HepG2 (cell line): ENCODE measurements at places on chromosomes 2 and 18.

DNA sequence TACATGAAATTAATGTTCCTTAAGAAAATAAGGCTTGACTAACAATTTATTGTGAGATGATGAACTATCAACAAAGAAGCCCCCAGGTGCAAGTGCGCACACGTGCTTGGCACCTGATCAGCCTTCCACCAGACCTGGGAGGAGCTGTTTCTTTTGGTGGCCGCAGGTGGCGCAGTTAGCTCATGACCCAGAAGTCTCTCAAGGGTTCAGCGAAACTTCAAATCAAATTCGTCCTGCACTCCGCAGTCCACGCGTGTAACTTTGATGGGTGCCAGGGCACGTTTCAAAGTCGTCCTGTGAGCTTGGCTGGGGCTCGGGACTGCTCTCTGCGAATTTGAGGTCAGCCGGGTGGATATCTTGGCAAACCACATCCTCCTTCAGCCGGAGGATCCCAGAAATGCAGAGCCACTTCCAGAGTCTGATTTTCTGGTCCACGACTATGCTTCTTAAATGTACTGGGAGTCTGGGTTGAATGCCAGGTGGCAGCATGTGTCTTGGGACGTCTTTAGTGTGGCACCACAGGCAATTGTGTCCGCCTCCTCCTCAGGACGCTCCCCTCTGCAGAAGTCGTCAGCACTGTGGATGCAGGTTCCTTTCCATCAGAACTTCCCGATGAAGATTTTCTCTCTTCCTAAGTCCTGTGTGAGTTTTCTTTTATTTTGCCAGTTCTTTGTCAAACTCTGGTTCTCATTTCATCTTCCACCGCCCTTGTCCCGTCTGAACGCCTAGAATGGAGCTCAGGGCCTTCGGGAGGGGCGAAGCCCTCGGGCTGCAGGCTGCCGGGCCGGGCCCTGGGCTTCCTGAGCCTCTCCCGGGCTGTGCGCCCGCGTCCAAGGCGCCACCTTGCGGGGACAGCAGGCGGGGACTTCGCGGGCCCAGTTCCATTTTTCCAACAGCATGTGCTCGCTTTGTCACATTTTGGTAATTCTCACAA, 61.3 kb upstream of the RAPGEF4 start:
- no peak for DNase-seq

GRCh38 chr2:44084850-44085249, 83.8 kb upstream of the PPM1B start:
- DNase-seq = no peak

GRCh38 chr2:21860907-21861306, 737.1 kb downstream of the TDRD15 start:
- DNase-seq = no peak

DNA sequence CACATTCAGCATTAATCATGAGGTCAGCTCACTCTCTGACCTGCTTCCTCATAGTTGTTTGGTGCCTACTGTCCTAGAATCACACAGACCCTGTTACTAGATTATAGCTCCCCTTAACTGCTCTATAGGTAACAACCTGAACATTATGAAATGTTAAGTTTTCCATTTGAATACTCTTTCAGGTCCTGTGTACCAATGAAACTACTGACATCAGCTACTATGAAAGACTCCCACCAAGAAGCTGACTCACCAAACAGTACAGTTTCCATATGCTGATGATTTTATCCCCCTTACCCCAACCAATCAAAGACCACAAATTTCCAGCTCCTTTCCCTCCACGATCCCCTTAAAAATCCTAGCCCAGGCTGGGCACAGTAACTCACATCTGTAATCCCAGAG, 56.3 kb downstream of the SRBD1 start:
- DNase-seq = no peak

GRCh38 chr2:227324642-227324994, 433 bp upstream of the MFF start:
- no peak for DNase-seq

- DNase-seq = peak; percentile 30
Measured at GRCh38 chr2:53787614-53788289, 908 bp downstream of the ERLEC1 start.

DNA sequence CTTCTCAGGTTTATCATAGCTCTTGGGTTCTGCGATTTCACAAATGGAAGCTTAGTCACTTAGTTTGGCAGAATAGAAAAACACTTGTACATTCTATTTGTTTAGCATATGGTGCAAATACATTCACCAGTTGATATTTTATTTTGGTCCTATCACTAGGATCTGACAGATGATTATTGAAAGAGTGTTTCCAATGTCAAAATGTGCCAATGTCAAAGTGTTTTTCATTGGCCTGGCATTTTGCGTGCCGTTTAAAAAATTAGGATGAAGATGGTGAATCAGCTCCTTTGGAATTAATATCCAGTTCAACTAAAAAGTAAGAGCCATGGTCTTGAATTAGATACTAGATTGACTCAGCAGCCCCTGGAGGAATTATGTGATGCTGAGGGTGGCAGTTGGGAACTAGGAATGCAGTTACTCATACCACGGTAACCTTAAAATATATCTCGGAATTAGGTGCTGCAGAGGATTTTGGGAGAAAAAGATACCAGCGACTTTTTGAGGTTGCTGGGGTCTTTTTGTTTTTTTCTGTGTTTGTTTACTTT, 87.0 kb downstream of the SPHKAP start:
- DNase-seq = no peak

DNA sequence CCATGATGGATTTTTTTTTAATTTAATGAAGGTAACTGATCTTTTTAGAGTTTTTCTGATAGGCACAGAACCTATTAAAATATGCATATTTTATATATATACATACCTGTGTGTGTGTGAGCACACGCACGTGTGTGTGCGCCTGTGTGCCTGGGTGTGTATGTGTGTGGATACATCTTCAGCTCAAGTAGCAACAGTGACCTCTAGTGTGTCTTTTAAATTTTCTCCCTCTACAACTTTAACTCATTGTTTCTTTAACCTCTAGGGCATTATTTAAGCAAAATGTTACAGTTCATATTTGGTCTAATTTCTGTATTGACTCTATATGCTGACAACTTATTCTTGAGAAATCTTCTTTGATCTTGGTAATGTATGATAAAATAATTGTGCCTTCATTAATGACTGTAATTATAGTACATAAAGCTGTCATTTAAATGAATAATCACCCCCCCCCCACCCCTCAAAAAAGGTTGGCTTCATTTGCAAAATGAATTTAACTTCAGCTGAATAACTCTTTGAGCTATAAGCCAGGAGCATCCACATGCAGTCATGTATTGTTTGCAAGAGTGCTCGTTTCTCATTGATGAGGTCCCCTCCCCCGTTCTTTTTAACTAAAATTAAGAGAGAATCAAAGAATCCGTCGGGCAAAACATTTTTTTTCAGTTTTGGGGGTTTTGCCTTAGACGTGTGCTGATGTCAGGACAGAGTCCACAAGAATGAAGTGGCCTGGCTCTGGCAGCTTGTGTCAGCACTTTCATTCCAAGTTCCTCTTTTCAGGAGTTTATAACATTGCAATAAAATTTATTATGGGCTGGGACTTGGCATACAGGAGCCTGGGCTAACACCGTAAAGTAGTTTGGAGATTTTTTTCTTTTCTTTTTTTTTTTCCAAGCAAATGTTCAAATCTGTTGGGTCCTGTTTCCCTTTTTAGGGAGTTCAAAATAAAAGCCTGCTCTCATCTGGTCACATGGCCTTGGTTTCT, 80.0 kb downstream of the ETAA1 start:
- DNase-seq = peak; percentile 32

DNA sequence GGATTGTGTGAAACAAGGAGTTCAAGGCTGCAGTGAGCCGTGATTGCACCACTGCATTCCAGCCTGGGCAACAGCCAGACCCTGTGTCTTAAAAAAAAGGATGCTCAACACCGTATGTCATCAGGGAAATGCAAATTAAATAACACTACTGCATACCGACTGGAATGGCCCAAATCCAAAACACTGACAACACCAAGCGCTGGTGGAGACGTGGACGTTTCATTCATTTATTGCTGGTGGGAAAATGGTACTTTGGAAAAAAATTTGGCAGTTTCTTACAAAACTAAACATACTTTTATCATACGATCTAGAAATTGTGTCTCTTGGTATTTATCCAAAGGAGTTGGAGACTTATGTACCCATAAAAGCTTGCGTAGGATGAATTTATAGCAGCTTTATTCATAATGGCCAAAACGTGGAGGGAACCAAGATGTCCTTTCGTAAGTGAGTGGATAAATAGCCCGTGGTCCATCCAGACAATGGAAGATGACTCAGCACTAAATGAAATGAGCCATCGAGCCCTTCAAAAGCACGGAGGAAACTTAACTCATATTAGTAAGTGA, 24.2 kb downstream of the NEU4 start:
- no peak for DNase-seq

GRCh38 chr2:144470816-144471215, 49.1 kb downstream of the ZEB2 start:
- no peak for DNase-seq

- DNase-seq = no peak
Measured at GRCh38 chr2:170986566-170987258, 57.7 kb downstream of the GORASP2 start.

DNA sequence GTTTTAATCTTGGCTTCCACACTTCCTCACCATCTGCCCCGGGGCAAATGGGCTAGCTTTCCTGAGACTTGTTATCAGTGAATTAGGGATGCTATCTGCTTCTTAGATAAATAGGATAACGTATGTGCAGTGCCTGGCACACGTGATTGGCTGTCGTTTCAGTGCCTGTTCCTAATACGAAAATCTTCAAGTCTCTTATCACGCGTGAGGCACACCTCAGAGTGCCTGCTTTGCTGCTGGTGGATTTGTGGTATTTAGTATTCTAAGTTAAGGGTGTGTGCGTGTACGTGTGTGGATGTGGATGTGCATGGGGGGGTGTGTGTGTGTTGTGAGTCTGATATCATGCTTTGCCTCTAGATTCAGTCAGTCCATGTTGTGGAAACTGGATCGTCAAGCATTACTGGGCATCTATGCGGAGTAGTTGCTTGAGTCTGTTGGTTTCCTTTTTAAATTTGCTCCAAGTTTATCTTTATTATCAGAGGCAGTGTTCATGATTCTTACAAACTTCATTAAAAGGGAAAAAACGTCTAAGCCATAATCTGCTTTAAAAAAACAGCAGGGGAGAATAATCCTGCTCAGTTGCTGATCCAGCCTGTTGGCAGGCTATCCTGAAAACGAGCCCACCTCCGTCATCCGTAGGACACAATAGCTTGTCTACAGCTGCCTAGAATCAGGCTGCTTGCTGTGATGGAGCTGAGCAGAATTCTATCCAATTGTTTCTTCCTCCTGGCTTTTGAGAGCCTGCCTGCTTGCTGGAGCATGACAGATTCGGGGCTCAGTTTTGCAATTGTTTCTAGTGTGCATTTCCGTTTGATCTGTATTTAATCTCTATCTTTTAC, 6.6 kb downstream of the SH3RF3 start:
- DNase-seq = no peak

- peak; percentile 23 for DNase-seq
Measured at GRCh38 chr2:124563426-124563825, 538.3 kb downstream of the CNTNAP5 start.

DNA sequence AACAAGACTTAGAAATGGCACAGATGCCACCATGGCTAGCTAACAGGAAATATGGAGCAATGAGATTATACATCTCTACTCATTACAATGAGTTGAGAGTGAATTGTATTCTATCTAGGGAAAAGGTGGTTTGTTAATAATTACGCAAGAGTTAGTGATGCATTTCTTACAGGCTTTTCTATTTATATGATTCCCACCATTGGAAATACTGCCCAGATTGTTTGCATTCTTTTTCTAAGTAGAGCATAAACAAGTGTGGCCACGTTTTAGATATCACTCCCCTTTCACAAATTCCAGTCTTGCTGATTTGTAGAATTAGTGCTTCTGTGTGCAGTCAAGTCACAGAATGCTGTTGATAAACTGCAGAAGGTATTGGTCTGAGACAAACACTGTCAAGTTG, 56.6 kb downstream of the ZNF804A start:
- DNase-seq = no peak

- DNase-seq = no peak
Measured at GRCh38 chr2:19041434-19042041, 316.9 kb downstream of the OSR1 start.

- no peak for DNase-seq
Measured at GRCh38 chr18:47490882-47491281, 239.4 kb upstream of the SKOR2 start.

- DNase-seq = no peak
Measured at GRCh38 chr2:12714391-12715221, 2.1 kb upstream of the TRIB2 start.

- no peak for DNase-seq
Measured at GRCh38 chr2:30177956-30178355, 31.1 kb downstream of the YPEL5 start.

- no peak for DNase-seq
Measured at GRCh38 chr2:39735648-39736047, 43.4 kb downstream of the THUMPD2 start.

DNA sequence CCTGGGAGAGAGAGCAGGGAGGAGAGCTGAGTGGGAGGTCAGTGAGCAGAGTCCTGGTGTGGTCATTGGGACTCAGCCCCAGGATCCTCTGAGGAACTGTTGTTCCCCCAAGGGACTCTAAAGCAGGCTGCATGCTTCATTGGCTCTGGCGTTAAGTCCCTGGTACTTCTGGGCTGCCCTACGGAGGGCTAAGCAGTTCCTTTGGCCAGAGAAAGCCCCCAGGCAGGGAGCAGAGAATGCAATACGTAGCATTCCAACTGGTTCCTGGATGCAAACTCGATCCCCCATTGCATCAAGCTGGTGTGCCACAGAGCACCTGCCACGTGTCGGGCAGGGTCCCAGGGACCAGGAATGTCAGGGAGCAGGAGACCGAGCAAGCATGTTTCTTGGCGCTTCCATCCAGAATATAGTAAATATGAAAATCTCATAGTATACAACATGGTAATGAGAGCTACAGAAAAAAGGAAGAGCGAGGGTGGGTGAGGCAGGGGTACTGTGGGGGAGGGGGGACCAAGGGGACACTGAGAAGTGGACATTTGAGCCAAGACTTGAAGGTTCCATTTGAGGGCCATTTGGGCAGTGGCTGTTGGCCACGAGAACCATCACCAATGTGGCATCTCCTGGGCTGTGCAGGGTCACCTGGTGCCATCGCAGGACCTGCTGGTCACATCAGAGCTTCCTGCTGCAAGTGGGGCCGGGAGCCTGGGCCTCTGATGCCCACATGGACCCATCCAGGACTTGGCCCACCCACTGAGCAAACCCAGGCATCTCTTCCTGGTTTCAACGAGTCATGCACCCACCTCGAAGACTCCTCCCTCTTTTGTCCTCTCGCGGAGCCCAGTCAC, 160.4 kb downstream of the ASB1 start:
- no peak for DNase-seq

GRCh38 chr18:34358923-34359322, 134.2 kb upstream of the NOL4 start:
- no peak for DNase-seq

GRCh38 chr2:217735034-217735433, 267.8 kb downstream of the TNS1 start:
- DNase-seq = no peak

- no peak for DNase-seq
Measured at GRCh38 chr18:38007676-38008330, 442.2 kb upstream of the CELF4 start.

DNA sequence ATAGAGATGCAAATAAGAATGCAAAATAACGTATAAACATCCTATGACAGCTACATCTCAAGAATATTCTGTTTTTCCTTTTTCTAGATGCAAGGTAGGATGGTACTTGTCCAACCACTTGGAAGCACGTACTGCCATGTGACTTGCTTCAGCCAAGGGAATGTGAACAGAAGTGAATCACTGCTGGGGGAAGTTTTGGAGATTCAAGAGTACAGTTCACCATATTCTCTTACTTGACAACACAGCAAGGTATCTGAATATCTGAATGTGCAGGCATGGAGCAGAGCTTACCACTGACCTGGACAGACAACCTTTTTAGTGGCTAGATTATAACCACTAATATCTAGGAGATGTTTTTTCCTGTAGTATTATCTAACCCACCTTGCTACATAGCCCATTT, 53.0 kb downstream of the TRIP12 start:
- DNase-seq = no peak
